ENCODE measurements at places on chromosomes 2 and 18.
A peak's percentile ranks its signal among the peaks of the same experiment; 100 is the strongest.

DNA sequence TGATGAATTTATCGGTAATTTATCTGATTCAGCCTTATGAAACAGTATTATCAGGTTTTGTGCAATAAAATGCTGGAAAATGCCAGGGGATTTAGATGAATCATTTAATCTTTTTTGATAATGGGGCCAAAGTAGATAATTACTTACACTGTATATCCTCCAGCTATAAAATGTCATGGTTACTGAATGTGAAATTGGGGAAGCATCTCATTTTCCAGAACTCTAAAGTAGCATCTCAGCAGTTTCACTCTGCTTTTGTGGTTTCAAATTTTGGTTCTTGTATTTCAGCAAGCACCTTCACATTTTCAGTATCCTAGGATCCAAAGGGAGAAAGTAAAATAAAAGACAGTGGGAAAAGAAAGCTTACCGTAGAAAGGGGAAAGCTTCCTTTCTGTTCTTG, 12.8 kb downstream of the ANKRD62 start:
- no peak for DNase-seq

DNA sequence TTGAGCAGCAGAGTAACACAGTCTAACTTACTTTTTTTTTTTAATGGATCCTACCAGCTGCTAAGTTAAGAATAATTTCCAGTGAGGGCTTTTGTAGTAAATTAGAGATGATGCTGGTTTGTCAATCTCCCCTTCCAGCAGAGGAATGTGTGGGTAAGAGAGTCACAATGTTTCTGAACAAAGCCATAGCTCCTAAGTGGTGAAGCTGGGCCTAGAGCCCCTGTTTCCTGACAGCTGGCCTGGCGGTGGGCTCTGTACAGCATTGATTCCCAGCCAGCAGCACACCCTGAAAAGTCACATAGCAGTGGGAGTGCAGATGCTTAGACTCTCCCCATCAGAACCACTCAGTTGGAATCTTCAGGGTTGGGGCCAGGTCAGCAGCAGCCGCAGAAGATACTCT, 24.4 kb downstream of the CAPG start:
- no peak for DNase-seq

DNA sequence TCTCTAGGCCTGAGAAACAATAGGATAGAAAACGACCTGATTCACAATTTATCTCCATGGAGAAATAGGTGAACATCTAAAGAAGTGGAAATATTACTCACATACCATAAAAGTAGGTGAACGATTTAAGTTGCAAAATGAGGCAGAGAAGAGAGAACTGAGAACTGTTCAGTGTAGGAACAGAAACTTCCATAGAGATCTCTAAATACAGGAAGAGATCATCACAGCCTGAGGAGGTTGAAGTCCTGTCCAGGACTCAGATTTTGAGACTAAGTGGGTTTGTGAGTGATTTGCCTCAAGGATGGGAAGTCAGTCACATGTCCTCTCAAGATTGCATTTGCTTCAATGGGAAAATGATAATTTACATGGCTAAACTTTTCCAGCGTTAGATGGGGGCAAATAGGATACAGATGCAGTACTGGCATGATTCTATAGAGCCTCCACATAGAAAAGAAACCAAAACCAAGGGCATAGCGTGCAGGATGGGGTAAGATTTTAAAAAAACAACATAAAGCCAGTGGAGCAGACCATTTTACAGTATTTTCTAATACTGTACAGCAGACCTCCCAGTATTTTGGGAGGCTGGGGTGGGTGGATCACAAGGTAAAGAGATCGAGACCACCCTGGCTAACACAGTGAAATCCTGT, 68.8 kb downstream of the MEP1B start:
- no peak for DNase-seq

GRCh38 chr2:74555610-74556103, 1.1 kb downstream of the DOK1 start:
- DNase-seq = no peak

GRCh38 chr2:108593547-108594098, 59.4 kb downstream of the LIMS1 start:
- peak; percentile 78 for DNase-seq

DNA sequence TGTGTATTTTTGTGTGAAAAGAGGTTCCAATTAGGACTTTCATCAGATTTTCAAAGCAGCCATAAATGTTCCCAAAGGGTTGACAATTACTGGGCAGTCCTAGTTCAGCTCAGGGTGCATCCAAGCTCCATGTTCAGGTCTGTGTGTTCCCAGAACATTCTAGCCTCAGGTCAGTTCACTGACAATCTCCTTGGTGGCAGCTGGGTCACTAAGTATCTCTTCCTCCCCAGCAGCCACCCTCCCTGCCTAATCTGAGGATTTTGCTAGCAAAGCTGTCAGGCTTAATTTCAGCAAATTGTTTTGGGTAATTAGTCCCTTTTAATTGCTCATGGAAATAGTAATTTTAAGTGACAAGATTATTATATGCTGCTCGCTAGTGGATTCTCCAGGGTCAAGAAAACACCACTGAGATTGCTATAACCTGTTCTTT, 29.8 kb downstream of the UPP2 start:
- DNase-seq = no peak

DNA sequence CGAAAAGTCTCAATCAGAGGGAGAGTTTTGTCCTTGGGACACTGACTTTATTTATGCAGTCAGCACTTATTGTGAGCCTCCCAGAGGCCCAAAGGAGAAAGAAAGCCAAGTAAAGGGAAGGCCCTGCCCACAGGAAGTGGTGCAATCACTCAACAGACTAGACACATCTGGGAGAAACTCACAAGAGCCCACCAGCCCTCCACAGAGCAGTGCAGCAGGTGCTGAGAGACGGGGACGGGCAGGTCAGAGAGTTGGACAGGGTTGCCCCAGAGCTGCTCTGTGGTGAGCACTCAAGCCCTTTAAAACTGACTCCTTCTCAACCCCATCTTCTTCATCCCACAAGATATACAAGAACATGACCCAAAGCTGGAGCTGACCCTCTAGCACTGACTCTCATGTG, 96.0 kb downstream of the TFCP2L1 start:
- DNase-seq = no peak

GRCh38 chr2:73899801-73900336, 7.1 kb downstream of the ACTG2 start:
- no peak for DNase-seq

DNA sequence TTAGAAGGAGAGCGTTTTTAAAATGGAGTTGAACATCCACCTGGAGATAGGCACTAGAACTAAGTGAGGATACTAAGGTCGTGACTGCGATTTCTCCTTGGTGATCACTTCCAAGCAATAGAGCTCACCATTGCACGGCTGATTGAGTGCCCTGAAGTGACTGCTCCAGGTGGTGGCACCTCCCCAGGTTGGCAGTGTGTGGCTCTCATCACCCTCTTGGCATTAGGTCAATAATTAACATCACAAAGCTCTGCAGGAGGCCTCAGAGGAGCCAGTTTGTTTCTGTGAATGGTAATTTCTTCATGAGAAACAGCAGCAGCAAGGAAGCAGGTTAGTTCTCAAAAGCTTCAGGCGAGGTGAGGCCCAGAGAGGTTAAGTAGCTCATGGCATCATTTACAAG, 259.6 kb downstream of the CLIP4 start:
- no peak for DNase-seq

DNA sequence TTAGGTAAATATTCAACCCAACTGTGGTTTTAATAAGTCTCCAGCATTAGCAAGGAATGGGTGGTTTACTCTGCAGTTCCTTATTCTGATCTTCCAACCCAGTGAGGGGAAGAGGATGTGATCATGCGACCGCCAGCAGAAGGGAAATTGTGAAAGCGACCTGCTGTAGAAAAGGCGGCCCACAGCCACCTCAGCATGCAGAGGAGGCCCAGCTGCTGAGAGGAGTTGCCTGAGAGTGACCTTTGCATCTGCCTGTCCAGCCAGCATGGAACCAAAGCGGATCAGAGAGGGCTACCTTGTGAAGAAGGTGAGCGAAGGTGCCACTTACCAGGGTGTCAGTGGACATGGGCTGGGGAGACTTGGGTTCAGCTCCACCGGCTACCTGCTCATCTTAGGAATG, at the start of gene PLEK:
PLEK (plus strand) TSS at position 196 of the 400 bp plus-strand sequence; CDS start at position 266, 70 bp downstream.
- no peak for DNase-seq

DNA sequence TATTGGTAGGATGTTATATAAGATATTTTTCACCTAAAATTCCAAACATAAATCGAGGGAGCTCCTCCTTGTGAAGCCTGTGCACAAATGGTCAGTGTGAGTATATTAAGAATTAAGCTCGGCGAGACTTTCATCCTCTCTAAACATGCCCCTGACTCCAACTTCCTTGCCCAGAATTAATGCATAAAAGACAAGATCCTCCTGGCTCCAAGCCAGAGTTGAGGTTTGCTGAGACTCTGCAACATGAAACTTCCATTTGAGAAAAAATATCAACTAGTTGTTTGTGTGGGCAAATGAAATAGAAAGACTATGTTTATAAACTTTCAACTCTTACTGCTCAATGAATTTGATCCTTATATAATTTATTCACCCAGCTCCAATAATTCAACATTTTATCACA, 68.1 kb downstream of the CCDC178 start:
- no peak for DNase-seq

DNA sequence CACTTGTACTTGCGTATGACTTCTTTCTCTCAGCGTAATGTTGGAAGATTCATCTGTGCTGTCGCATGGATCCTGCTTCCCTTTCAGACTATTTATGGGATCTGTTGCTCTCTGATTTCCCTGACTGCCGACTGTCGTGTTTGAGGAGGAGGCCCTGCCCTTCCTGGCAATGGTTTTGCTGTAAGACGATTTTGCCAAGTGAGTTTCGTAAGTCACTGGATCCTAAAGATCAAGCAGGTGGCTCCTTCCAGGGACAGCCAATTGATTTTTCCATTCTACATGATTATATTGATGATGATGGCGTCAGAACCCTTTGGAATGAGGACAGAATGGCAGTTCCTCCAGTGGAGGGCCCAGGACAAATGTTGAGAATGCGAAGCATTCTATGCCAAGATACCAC, 8.7 kb upstream of the B3GNT2 start:
- no peak for DNase-seq

DNA sequence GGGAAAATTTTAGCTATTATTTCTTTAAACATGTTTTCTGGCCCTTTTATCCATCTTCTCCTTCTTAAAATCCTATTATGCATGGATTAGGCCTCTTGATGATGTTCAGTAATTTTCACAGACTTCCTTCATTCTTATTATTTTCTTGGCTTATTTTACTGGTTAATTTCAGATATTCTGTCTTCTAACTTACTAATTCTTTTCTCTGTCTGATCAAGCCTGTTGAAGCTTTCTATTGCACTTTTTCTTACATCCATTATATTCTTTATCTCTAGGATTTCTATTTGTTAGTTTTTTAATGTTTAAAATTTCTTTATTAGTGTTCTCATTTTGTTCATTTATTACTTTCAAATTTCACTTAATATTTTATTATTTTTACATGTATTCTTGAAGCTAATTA, 105.3 kb upstream of the GALNT13 start:
- DNase-seq = no peak

DNA sequence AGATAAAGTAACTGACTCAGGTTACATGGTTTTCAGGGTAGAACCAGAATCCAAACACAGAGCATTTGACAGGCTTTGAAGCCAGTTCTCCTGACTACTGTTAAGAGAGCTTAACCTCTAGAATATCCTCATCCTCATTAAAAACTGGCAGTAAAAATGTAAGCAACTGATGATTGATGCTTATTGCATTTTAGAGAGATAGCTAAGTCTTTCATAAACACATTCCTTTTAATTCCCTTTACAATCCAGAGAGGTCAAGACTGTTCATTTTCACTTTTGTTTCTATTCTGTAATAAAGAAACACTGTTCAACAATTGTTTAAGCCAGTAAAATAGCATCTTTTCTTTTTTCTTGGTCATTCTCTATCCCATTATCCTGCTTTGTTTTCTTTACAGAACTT, 53.9 kb upstream of the RAB27B start:
- peak; percentile 54 for DNase-seq

DNA sequence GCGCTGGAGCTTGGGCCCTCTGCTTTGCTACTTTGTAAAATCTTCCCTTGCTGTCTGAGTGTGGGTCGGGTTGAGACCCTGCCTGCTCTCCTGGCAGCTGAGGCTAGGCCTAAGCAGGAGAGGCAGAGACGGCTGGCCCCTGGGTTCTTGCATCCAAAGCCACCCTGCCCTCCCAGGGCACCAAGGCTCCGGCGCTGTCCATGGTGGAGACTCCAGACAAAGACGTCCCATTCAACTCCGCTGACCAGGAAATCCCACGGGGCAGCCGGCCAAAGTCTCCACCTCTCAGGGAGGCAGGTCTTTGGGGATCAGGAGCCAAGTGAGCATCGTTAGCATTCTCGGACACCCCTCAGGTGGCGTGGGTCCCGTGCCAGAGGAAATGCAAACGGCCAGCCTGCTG, 2.6 kb upstream of the PRLH start:
- DNase-seq = no peak

- no peak for DNase-seq
Observed at GRCh38 chr2:15867194-15868171, 72.9 kb upstream of the MYCN start.
